ENCODE measurements at places on chromosomes 16 and 17.
A peak's percentile ranks its signal among the peaks of the same experiment; 100 is the strongest.

GRCh38 chr17:9538626-9539025 is 37.0 kb downstream of the STX8 start:
- DNase-seq: no peak

DNA sequence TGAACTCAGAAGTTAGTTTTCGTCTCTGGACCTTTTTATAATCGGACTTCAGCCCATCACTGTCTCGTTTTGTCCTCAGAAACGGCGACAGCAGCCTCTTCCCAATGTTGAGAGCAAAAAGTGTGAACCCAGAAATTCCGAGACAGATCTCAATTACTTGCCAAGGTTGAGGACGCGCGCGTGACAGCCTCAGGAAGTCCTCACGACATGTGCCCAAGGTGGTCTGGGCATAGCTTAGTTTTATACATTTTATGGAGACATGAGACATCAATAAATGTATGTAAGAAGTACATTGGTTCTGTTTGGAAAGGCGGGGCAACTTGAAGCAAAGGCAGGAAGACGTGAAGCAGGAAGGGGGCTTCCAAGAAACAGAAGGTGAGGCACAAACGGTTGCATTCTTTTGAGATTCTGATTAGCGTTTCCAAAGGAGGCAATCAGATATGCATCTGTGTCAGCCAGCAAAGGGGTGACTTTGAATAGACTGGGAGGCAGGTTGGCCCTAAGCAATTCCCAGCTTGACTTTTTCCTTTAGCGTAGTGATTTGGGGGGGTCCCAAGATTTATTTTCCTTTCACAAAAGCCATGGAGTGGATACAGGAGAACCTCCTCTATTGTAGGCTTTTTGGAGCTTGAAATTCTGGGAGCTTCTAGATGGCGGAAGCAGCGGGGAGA is 583 bp upstream of the ZNF747 start:
- peak; percentile 73 for DNase-seq

- no peak for DNase-seq
Observed at GRCh38 chr17:66405836-66406677, 103.6 kb downstream of the PRKCA start.

DNA sequence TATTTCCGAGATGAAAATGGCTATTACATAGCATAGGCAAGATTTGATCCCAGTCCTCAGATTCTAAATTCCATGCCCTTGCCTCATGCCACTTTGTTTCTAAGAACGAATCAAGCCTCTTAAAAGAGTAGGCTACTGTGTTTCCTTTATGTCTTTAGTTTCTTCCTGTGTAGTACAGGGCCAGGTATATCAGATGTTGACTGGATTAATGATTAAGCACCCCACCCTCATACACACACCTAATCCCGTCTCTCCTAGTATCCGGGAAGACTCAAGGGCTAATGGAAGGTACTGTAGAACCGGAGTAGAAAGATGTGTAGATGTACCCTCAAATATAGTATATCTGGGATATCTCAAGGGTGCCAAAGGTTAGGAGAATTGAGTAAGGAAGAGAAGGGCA is 6.7 kb downstream of the TOM1L1 start:
- no peak for DNase-seq

DNA sequence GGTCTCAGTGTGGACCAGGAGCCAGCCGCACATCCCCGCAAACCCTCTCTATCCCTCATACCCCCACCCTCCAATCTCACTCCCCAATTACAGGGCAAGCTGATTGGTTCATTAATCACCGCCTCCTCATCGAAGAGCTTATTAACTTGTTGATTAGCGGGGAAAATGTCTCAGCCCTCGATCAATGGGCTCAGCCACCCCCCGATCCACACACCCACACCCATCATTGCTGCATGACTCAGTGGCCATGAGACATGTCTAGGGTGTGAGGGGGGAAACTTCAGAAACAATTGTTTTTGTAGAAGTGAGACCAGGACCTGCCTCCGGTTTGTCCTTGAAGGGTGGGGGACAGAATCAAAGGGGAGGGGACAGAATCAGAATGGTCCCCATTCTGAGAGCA is 2.5 kb upstream of the PYY start:
- DNase-seq: no peak

DNA sequence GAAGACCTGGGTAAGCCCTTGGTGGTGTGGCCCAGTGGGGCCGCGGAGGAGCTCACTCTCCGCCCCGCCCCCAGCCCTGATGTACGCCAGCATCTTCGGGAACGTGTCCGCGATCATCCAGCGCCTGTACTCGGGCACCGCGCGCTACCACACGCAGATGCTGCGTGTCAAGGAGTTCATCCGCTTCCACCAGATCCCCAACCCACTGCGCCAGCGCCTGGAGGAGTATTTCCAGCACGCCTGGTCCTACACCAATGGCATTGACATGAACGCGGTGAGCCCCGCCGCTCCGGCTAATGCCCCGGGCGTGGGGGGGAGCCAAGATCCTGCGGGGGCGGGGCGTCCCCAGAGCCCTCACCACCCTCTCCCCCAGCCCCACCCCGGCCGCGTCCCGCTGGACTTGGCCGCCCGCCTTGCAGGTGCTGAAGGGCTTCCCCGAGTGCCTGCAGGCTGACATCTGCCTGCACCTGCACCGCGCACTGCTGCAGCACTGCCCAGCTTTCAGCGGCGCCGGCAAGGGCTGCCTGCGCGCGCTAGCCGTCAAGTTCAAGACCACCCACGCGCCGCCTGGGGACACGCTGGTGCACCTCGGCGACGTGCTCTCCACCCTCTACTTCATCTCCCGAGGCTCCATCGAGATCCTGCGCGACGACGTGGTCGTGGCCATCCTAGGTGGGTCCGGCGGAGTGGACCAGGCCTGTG is 12.1 kb upstream of the DCAF7 start:
- no peak for DNase-seq

- no peak for DNase-seq
Observed at GRCh38 chr17:4785311-4786105, 656 bp downstream of the VMO1 start.
